Left renal pelvis (tissue), 4 donors: ENCODE measurements at places on chromosomes 11 and 22.

DNA sequence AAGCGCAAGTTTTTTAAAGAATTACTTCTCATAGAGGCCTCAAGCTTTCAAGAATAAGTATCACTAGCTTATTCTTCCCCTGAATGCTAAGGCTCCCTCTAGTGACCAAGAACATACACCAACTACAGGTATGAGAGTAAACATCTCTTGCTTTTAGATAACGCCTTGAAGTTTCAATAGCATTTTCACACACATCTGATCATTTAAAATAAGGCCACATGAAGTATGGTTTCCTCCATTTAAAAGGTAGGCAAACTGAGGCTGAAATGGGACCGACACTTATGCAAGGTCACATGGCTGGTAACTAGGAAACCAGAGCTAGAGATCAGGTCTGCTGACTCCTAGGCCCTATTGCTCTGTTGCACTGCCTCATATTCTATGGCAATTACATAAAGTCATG is 66.5 kb downstream of the CCDC34 start:
- peak; percentile 25 for DNase-seq

- DNase-seq, result no peak
Observed at GRCh38 chr11:74932797-74933196, 16.1 kb downstream of the XRRA1 start.

- no peak for DNase-seq
Observed at GRCh38 chr22:26735019-26735409, 77.6 kb downstream of the MIAT start.

DNA sequence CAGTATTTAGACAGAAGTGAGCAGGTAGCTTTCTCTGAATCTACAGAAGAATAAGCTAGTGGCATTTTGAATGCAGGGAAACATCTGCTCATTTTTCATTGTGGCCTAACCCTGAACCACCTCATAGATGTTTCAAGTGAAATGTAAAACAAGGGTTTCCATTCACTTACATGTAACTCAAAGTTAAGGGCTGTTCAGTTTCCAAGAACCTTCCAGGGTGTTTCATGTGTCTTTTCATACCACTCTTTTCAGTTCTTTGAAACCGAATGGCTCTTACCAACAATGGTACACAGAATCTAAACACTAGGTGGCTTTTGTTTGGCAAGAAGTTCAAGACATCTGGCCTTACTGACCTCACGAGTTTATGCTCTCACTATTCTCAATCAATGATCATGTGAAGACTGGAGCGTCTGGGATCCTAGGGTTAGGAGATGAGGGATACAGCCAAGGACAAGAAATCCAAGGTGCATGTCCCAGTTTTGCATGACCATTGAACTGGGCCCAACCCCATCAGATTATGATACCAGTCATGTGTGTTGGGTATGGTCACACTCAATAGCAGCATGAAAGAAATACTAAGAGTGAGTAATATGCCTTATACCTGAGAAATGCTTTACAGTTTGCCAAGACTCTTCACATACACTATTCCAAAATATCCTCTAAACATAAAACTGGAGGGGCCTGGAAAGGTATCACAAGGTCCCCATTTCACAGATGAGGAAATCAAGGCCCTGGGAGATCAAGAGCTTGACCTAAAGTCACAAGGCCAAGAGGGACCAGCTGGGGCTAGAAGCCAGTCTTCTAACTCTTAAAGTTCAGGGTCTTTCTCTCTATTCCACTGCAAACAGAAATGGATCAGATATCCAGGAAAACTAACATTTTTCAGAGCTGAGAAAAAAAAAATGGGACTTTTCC is 92.7 kb downstream of the ETS1 start:
- DNase-seq, result no peak

DNA sequence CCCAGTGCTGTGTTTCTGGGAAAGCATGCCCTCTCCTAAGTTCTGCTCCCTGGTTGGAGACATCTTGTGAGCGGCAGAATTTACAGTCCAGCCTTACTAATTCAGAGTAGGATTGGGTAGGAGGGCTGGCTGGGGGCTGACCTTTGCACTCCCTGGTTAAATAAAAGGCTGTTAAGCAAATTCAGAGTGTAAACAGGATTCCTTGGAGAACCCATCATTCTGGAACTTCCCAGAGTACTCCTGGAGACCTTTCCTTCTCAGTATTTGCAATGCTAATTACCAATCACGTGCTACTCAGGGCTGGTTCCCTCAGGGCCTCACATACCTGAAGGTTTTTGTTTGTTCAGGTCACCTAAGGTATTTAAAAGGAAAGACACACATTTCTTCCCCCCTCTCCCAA is 340.2 kb downstream of the TBC1D22A start:
- no peak for DNase-seq

DNA sequence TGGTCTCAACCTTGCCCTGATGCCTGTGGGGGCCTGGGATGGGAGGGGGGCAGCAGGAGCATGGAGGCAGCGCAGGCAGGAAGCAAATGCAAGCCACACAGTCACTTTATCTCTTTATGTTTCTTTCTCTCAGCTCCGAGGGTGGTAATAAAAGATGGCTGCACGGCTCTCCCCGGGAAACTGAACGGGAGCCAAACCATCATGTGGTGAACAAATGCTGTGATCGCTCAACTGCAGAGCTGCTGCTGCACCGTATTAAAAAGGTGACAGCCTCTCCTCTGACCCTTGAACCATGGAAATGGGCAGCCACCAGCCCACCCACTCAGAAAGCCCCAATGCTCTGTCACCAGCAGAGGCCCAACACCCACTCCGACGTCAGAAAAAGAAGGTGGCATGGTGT is 110.0 kb downstream of the TIMP3 start:
- no peak for DNase-seq

GRCh38 chr11:97107604-97108003 is 717.8 kb downstream of the JRKL start:
- DNase-seq, result no peak

- DNase-seq, result no peak
Observed at GRCh38 chr11:134024420-134025081, 44.3 kb upstream of the JAM3 start.

DNA sequence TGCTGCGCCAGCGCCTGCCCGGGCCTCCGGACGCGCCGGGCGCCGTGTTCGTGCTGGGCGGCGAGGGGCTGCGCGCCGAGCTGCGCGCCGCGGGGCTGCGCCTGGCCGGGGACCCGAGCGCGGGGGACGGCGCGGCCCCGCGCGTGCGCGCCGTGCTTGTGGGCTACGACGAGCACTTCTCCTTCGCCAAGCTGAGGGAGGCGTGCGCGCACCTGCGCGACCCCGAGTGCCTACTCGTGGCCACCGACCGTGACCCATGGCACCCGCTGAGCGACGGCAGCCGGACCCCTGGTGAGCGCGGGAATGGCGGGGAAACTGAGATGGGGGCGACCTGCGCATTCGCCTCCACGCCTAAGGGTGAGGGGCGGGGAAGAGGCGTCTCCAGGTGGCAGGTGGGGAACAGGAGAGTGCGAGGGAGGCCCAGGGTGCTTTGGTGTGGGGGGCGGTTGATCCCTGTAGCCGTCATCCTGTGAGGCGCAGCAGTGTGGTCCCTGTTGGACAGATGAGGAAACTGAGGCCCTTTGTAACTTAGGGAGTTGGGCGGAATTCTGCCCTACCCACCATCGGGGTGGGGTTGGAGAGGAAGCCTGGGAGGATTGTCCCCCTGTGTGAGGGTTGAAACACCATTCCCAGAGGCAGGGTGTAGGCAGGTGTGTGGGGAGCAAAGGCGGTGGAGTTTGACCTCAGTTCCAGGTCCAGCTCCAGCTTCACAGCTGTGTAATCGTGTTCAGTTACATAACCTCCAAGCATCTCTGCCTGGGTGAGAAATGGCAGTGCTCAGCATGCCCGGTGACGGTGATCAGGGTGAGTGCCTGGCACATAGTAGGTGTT is 758 bp downstream of the PDXP start:
- no peak for DNase-seq

GRCh38 chr22:39900306-39901227 is at the start of gene GRAP2:
GRAP2 (plus strand) TSS chr22:39901084; CDS start chr22:39947107, 46,023 bp downstream.
- DNase-seq, result no peak

DNA sequence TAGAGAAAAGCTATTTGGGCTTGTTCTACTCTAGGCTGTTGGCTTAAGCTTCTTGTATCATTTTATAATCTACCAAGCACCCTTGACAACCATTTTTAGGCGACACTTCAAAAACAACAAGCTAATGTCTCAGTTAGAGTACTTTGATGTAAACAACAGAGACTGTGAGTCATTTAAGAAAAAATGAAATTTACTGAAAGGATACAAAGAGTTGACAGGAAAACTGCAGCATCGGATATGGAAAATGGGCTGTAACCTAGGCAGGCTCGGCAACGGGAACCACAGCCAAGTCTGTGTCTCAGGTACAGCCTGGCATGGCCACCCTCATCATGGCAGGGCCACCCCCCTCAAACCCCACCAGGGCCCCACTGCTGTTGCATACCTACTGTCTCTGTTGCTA is 4.4 kb upstream of the RNF169 start:
- DNase-seq, result no peak

GRCh38 chr11:91396236-91397133 is 828.1 kb upstream of the FAT3 start:
- no peak for DNase-seq

DNA sequence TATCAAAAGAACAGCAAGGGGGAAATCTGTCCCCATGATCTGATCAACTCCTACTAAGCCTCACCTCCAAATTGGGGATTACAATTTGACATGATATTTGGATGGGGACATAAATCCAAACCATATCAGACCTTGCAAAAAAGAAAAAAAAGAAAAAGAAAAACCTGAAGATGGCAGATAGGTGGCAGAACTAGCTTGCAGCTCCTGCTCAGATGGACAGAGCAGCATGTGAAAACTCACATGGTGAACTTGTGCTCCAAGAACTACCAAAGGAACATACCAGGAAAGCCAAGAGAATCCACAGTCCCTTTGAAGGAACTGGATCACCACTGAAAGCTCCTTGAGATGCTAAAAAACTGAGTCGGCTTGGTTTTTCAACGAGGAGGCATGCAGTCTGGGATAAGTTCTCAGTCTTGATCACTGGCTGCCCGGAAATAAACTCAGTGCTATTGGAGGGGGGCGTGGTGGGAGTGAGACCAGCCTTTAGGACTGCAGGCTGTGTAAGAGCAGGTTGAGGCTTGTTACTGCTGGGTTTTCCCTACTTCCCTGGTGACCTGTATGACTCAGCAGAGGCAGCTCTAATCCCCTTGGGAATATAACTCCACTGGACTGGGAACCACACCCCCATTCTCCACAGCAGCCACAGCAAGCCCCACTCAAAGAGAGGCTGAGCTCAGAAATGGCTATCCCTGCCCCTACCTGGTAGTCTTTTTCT is 358.3 kb upstream of the ARHGAP42 start:
- no peak for DNase-seq

DNA sequence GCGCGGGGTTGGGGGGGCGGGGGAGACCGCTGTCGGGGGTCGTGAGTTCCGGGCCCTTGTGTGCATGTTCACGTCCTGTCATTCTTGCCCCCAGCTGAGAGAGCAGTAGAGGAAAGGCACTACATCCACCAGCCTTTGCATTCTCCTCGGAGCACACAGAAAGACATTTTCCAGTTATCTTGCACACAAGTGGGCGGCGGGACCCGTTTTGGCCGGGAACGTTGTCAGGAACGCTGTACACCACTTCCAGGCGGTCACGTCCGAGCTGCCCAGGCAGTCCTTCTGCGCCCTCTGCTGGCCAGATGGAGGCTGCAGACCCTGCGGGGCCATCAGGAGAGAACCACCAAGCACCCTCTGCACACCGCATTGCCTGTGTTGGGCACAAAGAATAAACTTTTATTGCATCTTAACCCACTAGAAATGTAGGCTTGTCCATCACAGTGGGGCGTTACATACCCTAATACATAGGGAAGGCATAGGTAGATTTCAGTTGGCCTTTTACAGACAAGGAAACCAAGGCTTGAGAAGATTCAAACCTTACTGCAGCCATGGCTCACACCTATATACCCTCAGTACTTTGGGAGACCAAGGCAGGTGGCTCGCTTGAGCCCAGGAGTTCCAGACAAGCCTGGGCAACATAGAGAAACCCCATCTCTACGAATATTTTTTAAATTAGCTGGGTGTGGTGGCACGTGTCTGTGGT is 2.8 kb upstream of the CDKN1C start:
- DNase-seq, result peak; percentile 77

GRCh38 chr11:113474362-113475159 is 637 bp downstream of the DRD2 start:
- DNase-seq, result peak; percentile 90

DNA sequence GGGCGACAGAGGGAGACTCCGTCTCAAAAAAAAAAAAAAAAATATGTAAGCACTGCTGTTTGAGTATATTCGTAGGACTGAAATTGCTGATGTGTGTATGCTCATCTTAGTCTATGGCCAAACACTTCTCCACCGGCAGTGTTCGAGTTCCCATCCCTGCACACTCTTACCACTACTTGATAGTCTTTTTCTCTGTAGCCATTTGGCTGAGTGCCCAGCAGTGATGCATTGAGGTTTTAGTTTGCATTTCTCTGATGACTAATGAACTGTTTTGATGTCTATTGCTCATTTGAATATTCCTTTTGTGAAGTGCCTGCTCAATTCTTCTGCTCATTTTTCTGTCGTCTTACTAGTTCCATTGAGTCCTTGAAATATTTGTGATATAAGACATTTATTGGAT is 1.9 kb downstream of the TIRAP start:
- DNase-seq, result no peak

DNA sequence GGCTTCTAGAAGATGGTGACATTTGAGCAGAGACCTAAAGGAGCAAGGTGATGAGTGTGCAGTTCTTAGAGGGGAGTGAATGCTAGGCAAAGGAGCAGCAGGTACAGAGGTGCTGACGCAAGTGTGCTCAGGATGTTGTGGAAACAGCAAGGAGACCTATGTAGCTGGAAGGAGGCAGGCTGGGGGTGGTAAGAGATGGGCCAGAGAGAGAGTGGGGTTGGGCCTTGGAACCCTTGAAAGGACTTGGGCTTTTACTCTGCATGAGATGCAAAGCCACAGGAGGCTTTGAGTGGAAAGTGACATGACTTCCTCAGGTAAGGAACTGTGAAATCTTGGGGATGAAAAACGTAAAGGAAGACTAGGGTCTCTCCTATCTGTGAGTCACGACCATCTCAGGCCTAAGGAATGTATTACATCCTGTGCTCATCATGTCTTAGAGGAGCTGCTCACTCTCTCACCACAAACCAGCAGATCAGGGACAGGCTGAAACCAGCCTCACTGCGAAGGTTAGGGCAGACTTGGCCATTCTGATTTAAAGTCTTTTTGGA is 65.4 kb downstream of the MICAL2 start:
- DNase-seq, result no peak

GRCh38 chr11:30617762-30618161 is 31.6 kb upstream of the MPPED2 start:
- DNase-seq, result no peak

GRCh38 chr22:37242395-37242918 is 1.6 kb downstream of the RAC2 start:
- no peak for DNase-seq

GRCh38 chr11:57667736-57668433 is at the start of gene ZDHHC5:
ZDHHC5 (plus strand) TSS chr11:57668114; CDS start chr11:57673091, 4,977 bp downstream.
- peak; percentile 97 for DNase-seq

DNA sequence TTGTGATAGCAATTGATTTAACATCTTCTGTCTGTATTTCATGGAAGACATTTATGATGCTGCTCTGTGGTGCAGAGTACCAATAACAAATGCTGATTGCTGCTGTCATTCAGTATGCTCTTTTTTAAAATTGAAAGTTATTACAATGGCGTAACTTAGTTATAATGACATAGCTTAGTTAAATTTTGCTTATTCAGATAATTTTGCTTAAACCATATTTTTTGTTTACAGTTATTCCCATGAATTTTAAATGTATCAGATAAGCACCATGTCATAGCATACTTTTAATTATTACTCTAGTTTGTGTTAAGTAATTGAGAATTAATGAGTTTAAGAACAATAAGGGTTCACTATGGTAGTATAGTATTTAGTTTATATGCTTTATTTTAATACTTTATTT is 15.5 kb downstream of the PRMT3 start:
- DNase-seq, result no peak
